ENCODE measurements at places on chromosomes 5 and 9.

GRCh38 chr9:76944011-76944410 is 38.1 kb upstream of the PRUNE2 start:
- DNase-seq = no peak

- no peak for DNase-seq
Observed at GRCh38 chr5:41858890-41859289, 11.3 kb downstream of the OXCT1 start.

DNA sequence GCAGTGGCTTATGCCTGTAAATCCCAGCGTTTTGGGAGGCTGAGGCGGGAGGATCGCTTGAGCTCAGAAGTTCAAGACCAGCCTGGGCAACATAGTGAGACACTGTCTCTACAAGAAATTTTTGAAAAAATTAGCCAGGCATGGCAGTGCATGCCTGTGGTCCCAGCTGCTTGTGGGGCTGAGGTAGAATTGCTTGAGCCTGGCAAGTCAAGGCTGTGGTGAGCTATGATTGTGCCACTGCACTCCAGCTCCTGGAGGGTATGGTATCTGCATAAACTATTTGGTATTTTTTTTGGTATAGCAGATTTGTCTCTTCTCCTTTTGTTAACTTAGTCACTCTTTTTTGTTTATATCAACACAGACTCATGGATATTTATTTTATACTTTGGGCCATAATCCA is 61.5 kb upstream of the TEX48 start:
- DNase-seq = no peak

GRCh38 chr9:82363682-82364081 is 375.1 kb downstream of the SPATA31D1 start:
- DNase-seq = no peak

- no peak for DNase-seq
Observed at GRCh38 chr9:130301483-130302286, 36.1 kb downstream of the HMCN2 start.

DNA sequence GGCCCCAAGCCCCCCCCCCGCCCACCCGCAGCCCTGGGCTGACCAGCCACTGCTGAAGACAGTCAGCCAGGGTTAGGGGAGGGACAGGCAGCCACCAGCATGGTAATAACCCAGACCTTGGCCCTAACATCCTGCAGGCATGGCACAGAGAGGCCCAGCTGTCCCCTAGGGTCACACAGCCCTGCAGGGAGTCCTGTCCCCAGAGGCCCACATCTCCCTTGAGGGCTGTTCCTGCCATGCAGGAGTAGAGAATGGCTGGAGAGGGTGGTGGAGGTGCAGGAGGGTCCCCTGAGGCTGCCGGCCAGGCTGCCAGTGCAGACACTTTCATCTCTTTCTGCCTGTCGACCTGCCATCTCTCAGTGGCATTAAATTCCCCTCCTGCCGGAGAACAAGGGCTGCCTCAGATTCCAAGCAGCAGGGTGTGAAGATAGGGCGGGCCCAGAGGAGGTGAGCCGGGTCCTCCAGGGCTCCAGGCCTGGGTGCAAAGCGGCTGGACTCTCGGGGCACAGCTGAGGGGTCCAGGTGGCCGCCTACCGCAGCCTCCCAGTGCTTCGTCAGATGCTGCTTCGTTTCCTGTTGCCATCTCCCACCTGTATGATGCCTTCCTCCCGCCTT is 40.0 kb downstream of the CXXC5 start:
- no peak for DNase-seq

- DNase-seq = no peak
Observed at GRCh38 chr9:33449715-33450114, 2.3 kb upstream of the AQP3 start.

GRCh38 chr5:36125868-36126267 is 25.8 kb downstream of the LMBRD2 start:
- no peak for DNase-seq

DNA sequence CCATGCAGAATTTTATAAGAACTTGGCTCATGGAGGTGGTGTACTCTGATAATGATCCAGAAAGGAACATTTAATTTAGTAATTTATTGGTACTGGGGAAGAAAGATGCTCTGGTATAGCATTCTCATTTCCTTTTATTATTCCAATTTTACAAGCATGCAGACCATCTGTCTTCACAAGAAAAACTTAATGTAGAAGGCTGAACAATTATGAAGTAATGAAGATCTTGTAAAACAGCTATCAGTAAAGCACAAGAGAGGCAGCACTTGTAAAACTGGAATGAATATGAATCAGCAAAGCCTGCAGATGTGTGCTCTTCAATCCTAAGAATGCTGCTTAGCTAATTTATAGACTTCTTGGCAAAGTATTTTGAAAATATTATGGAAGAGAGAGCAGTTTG is 300.0 kb downstream of the YTHDC2 start:
- no peak for DNase-seq

GRCh38 chr5:78920604-78921003 is 64.5 kb downstream of the ARSB start:
- DNase-seq = no peak

- no peak for DNase-seq
Observed at GRCh38 chr9:95434116-95435073, 82.4 kb downstream of the PTCH1 start.

DNA sequence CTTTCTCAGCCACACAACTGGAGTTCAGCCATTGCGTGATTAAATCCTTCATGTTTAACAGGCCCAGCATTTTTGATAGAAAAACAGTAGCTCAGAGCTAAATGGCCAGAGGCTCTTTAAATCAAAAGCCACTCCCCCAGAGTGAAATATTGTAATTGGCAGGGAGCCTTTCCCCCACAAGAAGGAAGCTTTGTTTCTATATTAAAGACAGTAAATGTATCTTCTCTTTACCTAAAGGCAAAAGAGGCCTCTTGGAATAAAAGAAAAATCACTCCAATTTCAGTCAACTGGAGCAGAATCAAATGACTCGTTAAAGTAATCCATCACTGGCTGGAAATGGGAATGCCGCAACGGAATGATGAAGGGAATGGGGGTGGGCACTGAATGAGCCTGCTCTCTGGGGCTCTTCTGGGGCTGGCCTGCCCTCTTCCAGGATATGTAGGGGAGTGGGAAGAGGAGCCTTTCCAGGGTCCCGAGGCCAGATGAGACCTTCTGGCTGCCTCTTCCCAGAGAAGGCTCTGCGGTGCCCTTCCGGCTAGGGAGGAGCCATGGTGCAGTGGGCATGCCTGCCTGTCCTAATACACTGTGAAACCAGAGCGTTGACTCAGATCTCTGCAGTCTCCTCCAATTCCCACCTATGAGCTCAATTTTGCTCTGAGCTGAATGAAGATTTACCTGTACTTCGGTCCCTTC is 45.2 kb downstream of the ANKDD1B start:
- DNase-seq = no peak

GRCh38 chr9:1978941-1979340 is 36.2 kb upstream of the SMARCA2 start:
- DNase-seq = no peak

- no peak for DNase-seq
Observed at GRCh38 chr5:151234476-151235238, 10.8 kb upstream of the CCDC69 start.

DNA sequence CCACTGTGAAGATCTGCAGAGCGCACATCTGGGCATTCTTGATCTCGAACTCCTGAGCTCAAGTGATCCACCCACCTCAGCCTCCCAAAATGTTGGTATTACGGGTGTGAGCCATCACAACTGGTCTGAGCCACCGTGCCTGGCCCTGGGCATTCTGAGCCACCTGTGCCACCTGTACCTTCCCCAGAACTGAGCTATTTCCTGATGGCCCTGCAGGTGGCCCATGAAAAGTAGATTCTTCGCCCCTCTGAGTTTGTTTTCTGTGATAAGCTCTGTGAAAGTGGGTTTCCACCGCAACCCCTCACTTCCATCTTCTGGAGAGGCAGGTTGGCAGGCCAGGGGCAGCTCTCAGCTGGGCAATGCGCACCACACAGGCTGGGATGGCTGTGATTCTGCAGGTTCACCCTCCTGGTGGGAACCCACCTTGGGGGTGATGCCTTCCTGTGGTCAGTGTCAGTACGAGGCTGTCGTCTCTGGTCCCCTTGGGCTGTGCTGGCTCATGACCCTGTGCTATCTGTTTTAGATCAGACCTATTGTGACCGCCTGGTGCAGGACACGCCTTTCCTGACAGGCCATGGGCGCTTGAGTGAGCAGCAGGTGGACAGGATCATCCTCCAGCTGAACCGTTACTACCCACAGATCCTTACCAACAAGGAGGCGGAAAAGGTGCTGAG is 11.3 kb downstream of the CARD19 start:
- DNase-seq = no peak

- DNase-seq = no peak
Observed at GRCh38 chr9:85213650-85214607, 527.8 kb downstream of the AGTPBP1 start.

DNA sequence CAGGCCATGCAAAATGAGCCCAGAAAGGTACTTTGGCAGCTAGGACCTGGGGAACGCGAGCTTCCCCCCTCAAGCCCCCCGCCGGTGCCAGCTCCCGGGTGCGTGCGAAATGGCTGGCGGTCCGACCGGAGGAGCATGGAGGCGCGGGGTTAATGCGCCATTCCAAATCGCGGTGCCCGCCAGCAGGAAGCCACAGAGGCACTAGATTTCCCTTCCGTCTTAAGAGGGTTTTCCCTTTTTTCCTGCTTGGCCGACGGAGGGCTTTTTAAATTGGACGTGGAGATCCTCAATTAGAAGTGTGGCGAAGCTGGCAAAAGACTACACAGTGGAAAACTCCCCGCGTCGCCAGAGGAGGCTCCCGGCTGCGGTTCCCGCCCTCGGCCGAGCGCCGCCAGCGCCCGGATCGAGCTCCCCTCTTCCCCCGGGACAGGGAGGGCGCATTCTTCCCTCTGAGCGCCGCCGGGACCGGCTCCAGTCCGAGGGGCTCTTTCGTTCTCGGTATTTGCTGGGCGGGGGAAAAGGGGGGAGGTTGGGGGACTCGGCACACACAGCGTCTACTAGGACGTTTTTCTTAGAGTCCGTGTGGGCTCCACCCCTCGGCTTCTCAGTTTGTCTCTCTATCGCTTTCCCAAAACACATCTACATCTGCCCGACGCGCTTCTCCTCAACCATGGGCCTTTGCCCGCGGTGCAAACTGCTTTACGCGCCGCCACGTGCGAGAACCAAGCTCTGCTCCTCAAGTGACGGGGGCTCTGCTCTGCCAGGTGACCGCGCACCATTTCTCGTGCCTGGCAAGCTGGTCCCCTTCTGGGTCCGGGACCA is 3.0 kb downstream of the GDNF start:
- DNase-seq = no peak

DNA sequence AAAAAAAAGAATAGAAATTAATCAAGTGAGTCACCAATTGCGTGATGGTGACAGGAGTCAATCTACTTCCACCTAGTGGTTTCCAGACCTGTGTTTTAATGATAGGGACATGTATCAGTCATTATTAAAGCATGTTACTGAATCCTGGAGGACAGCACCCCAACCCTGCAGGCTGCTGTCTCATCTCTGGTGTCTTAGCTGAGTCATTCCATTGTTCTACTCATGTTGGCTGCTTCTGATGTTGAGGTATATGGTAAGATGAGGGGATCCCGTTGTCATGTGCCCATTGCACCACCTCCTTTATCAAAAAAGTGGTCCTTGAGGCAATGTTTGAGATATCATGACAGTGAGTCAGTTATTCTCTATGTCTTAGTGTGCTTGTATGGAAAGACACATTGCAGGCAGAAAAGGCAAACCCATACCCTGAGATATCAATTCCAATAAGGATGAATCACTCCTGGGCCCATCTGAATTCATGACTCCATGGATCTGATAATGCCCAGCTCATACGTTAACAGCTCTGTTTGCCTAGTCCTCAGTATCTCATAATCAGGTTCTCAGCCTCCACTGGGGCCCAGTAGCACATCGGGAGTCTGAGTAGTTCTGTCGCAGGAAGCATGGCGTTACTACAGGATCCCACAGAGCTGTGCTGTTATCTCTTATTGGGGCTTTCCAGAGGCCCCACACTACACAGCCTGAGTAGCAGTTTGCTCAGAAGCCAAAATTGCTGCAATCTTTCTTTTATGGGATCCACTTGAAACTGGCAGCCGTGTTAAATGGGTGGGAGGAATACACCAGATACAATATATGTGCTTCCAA is 31.2 kb downstream of the HMGCS1 start:
- no peak for DNase-seq

DNA sequence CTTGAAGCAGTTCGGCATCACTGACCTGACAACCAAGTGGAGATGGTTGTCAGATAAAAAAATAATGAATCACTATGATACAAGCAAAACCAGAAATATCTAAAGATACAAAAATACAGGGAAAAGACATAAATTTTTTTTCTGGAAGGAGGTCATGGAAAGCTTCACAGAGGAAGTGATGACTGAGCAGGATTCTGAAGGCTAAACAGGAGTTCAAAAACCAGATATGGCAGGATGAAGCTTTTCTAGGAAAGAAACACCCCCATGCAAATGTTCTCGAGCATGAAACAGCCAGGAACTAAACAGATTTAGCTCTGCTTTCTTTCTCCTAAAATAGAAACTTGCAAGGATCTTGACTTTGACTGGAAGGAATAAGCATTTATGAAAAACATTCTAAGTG is 60.7 kb upstream of the IFNE start:
- DNase-seq = no peak

- no peak for DNase-seq
Observed at GRCh38 chr9:128175726-128176125, 15.6 kb downstream of the CIZ1 start.

GRCh38 chr5:55320571-55320970 is 12.8 kb downstream of the MTREX start:
- no peak for DNase-seq

- peak; percentile 60 for DNase-seq
Observed at GRCh38 chr5:124746916-124747790, 714 bp upstream of the ZNF608 start.
